Kidney epithelial cell (primary cell): ENCODE measurements at places on chromosomes 5 and 9. TPM values are rescaled to one million over a fixed set of nuclear protein-coding genes. Genes with fewer than 3 reads are reported as not detected.

- no peak for DNase-seq
These were observed 12.1 kb downstream of the BSPRY start for GRCh38 chr9:113361304-113362018.

- DNase-seq, result no peak
These were observed 286.8 kb downstream of the SPATA31D1 start for GRCh38 chr9:82275258-82275927.

GRCh38 chr5:175658299-175659145 is 651 bp downstream of the HRH2 start:
- DNase-seq, result no peak

DNA sequence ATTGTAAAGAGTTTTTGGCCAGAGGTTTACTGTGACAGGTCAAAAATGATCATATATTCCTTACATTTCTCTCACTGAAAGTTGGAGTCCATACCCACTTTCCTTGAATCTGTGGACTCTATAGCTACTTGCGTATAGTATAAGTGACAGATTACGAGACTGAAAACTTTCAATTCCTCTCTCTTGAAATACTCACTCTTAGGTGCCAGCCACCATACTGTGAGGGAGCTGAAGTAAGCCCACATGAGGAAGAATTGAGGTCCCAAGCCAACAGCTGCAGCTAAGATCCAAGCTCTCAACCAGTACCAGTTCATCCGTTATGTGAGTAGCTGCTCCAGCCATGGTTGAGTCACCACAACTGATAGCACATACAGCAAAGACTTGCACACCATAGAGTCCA is 128.1 kb upstream of the FAM174A start:
- no peak for DNase-seq

GRCh38 chr9:75658301-75658905 is 232.1 kb upstream of the PCSK5 start:
- peak; percentile 14 for DNase-seq

DNA sequence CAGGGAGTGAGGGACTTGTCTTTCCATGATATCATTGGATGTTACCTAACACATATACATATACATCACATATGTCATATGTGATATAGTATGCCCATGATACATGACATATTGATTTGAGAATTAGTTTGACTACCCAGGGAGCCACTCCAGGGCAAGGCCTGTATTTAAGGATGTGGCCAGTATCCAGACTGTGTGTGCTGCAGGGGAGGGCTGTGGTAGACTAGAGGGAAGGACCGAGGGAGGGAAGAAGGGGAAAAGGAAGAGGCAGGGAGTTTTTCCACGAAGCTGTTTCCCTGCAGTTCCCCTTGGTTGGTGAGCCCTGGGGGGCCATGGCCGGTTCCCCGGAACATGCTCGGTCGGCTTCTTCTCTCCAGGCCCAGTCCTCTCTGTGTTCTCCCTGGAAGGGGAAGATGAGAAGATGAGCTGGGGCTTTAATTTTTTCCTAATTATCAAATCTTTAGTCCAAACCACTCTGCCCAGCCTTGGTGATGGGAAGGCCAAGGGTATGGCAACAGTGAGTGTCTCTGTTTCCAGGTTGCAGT is 48.7 kb downstream of the NSUN2 start:
- no peak for DNase-seq

- no peak for DNase-seq
These were observed 140.7 kb downstream of the PIK3R1 start for GRCh38 chr5:68356216-68356615.

GRCh38 chr5:96901384-96901783 is 25.1 kb downstream of the ERAP2 start:
- no peak for DNase-seq

DNA sequence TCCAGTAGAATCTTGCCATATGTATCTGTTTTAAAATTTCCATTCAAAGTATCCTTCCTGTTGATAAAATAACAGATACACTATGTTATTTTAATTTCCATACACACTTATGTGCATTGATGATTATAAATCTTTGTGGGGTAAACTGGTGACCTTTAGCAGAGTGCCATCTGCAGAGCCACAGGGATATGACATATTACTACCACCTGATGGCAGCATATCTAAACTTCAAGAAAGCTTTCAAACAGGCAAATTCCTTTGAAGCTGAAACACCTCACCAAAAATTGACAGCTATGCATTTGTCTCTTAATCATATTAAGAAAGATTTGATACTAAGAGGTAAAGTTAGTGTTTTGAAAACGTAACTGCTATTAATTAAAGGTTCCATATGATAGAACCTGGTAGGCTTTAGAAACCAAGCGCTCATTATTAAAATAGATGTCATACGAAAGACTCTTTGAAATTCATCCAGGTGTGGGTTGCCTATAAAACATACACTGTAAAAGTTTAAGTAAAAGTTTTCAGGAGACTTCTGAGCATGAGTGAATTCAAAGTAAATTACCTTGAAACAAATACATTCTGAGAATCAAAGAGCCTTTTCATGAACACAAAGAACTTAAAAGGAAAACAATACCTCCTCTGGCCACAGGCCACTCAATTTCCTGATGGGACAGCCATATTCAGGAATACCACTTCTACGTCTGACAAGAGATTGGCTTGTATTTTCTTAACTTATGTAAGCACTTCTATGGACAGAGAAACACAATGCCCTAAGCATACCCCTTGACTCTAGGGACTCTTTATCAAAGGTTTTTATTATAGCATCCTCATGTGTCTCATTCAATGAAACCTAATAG is 93.3 kb downstream of the KIAA0825 start:
- DNase-seq, result peak; percentile 23

DNA sequence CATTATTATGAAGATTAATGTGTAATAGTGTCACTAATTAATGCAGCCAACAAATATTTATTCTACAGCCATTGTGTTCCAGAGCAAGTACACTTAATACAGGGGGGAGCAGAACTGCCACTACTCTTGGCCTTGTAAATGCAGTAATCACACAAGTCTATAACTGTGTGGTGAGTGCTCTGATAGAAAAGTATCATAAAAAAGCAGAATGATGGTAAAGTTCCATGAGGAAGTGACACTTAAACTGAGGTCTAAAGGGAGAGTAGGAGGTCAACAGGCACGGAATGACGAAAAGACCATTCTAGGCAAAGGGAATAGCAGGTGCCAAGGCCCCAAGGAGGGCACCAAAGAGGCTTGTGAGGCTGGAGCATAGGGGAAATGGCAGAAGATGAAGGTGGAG is 142.9 kb downstream of the OSTF1 start:
- no peak for DNase-seq

- no peak for DNase-seq
These were observed 6.5 kb downstream of the RORB start for GRCh38 chr9:74503666-74504065.

- DNase-seq, result no peak
These were observed 36.8 kb downstream of the NDUFS6 start for GRCh38 chr5:1838013-1838412.

DNA sequence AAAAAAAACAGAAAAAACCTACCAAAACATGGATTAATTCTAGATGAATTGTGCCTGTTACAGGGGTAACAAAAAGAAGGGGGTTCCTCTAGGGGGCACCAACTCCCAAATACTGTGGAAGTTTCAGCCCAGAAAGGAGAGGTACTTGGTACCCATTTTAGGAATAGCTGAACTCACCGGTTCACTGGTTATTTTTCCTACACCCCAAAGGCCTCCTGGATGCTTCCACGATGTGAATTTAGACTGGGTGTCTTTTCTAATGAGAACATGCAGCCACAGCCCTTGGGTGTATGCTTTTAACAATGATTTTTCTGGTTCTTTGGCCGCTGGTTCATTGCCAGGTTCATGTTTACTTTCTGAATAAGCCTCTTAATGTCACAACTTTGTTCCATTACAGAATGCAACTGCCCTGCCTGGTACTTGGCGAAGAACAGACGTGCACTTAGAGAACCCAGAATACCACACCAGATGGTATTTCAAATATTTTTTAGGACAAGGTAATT is 46.7 kb downstream of the GARNL3 start:
- DNase-seq, result no peak

- DNase-seq, result no peak
These were observed 401.2 kb downstream of the IRX1 start for GRCh38 chr5:3996707-3997336.

Gene TAF1L
- under 0.01 TPM in 1 of 2 replicates, not detected in the other for total RNA-seq

Gene DAP
- 77.7 and 89.0 TPM in 2 replicates for total RNA-seq

Gene SHB
- 39.1 and 42.2 TPM in 2 replicates for total RNA-seq

Gene IFNE
- 0.34 and 1.0 TPM in 2 replicates for total RNA-seq

Gene SIGMAR1
- 121 and 129 TPM in 2 replicates for total RNA-seq

Gene ERBIN
- total RNA-seq, result 58.1 and 66.6 TPM in 2 replicates

Gene IRX2
- total RNA-seq, result 2.8 and 5.5 TPM in 2 replicates

Gene SLCO6A1
- not detected in 2 replicates for total RNA-seq

Gene DBN1
- total RNA-seq, result 429 and 434 TPM in 2 replicates

Gene GNA14
- 0.63 and 1.1 TPM in 2 replicates for total RNA-seq

Gene TEK
- total RNA-seq, result 0.07 and 0.33 TPM in 2 replicates

Gene ADAMTS16
- total RNA-seq, result 1.8 and 2.8 TPM in 2 replicates

Gene ZCCHC9
- total RNA-seq, result 16.3 and 18.8 TPM in 2 replicates

Gene C5orf58
- not detected in 2 replicates for total RNA-seq

Gene SPINK4
- not detected in 2 replicates for total RNA-seq
